ENCODE measurements at places on chromosomes 5 and 9.
A peak's percentile ranks its signal among the peaks of the same experiment; 100 is the strongest.

DNA sequence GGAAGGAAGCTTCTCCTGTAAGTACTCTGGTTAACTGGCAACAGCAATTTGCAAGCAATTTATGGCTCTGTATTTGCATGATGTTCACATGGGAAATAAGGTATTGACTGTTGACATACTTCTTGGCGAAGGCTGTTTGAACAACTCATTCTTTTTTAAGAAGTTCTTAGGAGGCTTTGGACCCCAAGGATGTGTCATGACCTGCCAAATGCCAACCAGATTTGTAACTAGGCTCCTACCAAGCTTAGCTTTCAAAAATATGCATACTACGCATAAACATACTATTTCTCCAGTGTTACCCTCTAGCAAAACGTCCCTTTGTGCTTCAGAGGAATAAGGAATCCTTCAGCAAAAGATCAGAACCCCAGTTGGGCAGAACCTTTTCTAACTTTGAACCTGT is 165.2 kb upstream of the MSX2 start:
- DNase-seq = peak; percentile 36

DNA sequence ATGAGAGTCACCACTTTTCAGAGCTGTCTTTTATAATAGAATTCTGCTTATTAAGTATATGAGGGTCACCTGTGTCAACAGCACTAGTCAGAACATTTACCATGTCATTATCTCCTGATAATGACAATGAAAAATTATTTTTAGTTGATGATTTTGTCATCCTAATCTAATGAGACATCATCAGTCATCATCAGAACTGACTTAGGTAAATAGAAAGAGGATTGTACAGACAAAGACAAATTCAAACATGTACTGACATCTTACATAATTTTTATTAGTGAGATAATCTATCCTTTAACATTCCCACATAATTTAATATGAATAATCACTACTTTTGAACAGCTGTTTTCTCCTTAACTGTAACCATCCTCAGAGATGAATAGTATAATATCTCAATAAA is 22.6 kb downstream of the CDH9 start:
- DNase-seq = no peak

DNA sequence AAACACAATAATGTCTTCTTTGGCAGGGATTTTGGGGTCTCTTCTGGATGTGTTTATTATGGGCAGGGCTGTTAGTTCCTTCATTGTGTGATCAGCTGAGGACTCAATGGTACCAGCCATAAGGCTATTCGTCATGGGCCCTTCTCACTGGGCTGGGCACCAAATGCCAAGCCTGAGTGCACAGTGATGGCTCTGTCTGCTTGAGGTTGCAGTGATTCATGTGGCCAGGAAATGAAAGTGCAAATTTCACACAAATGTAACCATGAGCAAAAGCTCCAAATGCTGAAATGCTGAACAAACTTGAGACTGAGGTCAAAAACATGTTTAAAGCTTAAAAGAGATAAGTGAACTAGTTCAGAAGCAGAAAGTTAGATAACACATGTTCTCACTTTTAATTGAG is 191.0 kb downstream of the TARS1 start:
- DNase-seq = peak; percentile 25

DNA sequence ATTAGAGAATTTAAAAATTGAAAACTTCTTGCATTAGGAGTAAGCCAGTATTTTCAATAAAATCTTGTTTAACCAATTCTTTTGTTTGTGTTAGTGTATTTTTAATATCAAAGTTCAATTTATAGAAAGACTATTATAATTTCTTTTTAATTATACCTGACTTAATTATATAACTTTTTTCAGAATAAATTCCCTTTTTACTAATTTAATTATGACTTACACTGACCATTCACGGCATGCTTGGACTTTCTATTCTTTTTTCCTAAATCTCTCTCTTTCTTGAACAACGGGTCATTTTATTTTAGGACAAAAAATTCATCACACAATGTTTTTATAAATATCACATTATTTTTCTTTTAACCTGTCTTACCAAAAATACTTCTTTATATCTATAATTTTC is 555.3 kb upstream of the PTGER4 start:
- no peak for DNase-seq
